T1000 (cell line): ENCODE measurements at places on chromosomes 13 and 19.

DNA sequence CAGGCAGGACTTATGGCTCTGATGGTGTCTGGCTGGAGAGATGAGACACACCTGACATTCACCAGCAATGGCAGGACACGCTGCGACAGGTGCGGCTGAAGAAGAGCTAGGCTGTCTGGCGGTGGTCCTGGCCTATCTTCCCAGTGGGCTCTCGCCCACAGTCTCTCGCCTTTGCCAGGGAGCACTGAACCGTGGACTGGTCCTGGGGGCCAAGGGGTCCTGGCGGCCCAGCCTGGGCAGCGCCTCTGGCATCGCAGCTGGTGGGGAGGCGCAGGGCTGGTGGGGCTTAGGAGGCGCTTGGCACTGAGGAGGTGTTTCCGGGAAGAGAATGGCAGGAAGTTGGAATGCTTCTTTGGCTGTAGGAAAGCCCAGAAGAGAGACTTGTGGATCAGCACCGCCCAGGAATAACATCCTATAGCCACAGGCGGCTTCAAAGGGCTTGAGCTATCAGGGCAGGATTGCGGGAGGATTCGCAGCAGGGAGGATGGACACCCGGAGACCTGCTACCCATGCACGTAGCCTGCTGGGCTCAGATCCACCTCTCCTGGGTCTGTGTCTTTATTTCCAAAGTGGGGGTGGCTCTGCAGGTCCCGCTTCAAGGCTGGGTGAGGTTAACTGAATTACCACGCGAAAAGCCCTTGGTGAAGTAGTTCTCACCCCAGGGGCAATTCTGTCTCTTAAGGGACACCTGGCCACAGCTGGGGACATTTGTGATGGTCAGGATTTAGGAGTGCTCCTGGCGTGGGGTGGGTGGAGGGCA lies 14.6 kb downstream of the KDM4B start:
- no peak for DNase-seq

- DNase-seq = no peak
Observed at GRCh38 chr19:56091066-56091490, 30.0 kb downstream of the ZNF787 start.

GRCh38 chr13:97445522-97446187 lies 11.7 kb downstream of the RAP2A start:
- DNase-seq = no peak

GRCh38 chr19:1774989-1775772 lies 21.9 kb downstream of the ONECUT3 start:
- DNase-seq = peak; percentile 68

- DNase-seq = no peak
Observed at GRCh38 chr13:73069206-73069805, 10.5 kb downstream of the KLF5 start.

DNA sequence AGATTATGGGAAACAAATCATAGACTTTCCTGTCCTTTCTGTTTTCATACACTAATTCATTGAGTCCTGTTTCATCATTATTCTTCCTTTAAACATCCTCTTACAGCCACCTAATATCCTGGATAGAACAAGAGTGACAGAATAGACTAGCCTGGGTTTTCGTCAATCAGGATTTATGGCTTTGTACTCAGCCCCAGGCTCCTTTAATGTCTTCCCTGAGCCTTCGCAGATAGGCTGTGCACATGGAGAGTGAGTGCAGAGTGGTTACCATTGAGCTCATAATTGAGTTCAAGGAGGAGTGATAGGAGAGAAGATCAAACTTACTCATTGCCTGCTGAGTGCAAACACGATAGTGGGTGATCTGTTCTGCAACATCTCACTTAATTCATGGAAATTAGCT lies 304.9 kb downstream of the TDRD3 start:
- DNase-seq = no peak

- no peak for DNase-seq
Observed at GRCh38 chr19:14401468-14402195, 17.5 kb downstream of the DDX39A start.

GRCh38 chr19:30339624-30340525 lies 32.3 kb upstream of the ZNF536 start:
- DNase-seq = no peak

- peak; percentile 14 for DNase-seq
Observed at GRCh38 chr13:103351035-103351828, 285.0 kb upstream of the SLC10A2 start.

GRCh38 chr19:58355908-58356765 lies 2.8 kb upstream of the A1BG start:
- no peak for DNase-seq
